Activated CD4-positive, alpha-beta T cell treated with anti-CD3 and anti-CD28 coated beads, Interleukin-2, amount 10 ng/mL, durations not matched to agents 7 days and 5 days (primary cell): ENCODE measurements at places on chromosomes 3 and 15. TPM values are rescaled to one million over a fixed set of nuclear protein-coding genes. Genes with fewer than 3 reads are reported as not detected.

Gene TEX55
- total RNA-seq: not detected

Gene HGD
- 0.10 TPM for total RNA-seq

Gene SRGAP3
- 3.2 TPM for total RNA-seq

Gene ANKRD63
- 0.17 TPM for total RNA-seq

Gene SERINC4
- 0.37 TPM for total RNA-seq

Gene BLOC1S6
- 28.9 TPM for total RNA-seq

Gene CRYBG3
- 6.2 TPM for total RNA-seq

Gene NDUFB5
- total RNA-seq: 78.4 TPM

Gene WDR5B
- 5.1 TPM for total RNA-seq

Gene GOLGA8G
- not detected for total RNA-seq

Gene RAD54L2
- total RNA-seq: 31.0 TPM

Gene FEZF2
- not detected for total RNA-seq

Gene RPP25
- 6.4 TPM for total RNA-seq
